Activated CD8-positive, alpha-beta memory T cell treated with anti-CD3 and anti-CD28 coated beads for 1 hour (primary cell): ENCODE measurements at places on chromosomes 2 and 18.

DNA sequence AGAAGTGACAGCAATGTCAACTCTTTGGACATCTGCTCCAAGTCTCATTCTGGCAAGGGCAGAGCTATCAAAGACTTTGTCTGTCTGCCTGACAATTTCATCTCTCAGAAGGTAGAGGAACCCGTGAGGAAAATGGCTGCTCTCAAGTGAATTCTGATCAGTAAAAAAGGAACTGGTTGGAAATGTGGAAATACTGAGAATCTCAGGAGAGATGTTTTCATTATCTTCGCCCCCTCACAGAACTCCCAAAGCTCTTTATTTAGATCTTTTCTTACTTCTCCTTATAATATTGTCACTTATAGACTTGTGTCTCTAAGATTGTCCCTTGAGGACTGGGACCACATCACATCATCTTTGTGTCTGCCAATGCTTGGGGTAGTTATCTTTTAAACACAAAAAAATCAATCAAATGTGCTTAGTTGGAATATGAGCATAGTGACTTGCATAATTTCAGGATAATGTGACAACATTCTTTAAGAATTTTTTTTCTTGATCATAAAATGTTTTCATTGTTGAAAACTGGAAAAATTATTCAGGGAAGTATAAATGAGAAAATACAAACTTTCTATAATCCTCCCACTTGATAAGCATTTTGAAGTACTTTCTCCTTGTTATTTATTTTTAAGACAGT lies 68.2 kb upstream of the ITGB6 start:
- no peak for DNase-seq

DNA sequence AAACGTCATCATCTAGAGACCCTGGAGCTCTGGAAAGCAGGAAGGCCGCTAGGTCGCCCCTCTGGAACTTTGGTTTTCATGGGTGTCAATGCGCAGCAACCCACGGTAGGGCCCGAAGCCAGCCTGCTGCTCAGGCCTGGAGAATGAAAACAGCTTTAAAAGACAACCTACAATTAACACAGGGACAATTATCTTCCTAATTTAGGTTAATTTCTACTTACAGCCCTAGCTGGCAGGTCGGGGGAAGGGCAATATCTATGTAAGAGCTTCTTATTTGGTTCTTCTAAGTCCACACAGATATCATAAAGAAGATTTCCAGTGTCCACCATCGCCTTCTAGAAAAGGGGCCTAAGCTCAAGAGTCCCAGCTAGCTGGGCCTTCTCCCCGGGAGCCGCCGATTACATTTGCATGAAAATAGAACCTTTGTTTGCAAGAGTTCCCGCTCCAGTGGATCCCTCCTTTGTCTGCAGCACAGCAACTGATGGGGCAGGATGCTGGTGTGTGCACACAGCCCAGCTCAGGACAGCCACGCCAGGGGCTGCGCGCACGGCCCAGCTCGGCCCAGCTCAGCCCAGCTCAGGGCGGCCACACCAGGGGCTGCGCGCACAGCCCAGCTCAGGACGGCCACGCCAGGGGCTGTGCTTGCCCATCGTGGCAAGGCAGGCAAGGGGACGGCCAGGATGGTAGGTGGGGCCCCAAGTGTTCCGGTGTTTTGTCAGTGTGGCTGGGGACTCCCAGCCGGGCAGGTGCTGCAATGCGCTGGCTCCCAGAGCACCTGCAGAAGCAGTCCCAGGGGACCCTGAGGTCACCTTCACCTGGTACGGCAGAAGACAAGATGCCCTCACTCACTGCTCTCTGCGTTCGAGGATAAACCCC lies 109.1 kb downstream of the HDAC4 start:
- no peak for DNase-seq

- DNase-seq: no peak
Observed at GRCh38 chr2:40095000-40095399, 315.9 kb upstream of the THUMPD2 start.

- DNase-seq: no peak
Observed at GRCh38 chr2:113707106-113707505, 49.3 kb downstream of the SLC35F5 start.

DNA sequence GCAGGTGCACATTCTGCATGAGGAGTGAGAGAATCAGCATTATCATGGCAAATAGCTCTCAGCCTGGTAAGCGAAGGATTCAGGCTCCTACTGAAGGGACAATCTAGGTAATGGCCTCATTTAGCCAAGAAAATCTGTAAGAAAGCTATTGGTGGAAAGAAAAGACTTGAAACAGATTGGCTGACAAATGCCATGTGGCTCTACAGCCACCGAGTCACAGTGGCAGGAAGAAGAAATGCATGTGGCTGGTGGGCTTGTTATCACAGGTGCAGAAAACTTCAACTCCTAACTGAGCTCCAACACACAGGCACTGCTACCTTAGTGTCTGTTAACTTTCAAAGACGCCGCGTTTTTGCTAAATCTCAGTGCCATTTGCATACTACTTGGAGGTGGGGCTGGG lies 60.6 kb upstream of the REV1 start:
- no peak for DNase-seq

GRCh38 chr2:88818381-88818780 lies 126.9 kb downstream of the RPIA start:
- DNase-seq: no peak

- DNase-seq: no peak
Observed at GRCh38 chr2:83850071-83850725, 608.9 kb downstream of the SUCLG1 start.

DNA sequence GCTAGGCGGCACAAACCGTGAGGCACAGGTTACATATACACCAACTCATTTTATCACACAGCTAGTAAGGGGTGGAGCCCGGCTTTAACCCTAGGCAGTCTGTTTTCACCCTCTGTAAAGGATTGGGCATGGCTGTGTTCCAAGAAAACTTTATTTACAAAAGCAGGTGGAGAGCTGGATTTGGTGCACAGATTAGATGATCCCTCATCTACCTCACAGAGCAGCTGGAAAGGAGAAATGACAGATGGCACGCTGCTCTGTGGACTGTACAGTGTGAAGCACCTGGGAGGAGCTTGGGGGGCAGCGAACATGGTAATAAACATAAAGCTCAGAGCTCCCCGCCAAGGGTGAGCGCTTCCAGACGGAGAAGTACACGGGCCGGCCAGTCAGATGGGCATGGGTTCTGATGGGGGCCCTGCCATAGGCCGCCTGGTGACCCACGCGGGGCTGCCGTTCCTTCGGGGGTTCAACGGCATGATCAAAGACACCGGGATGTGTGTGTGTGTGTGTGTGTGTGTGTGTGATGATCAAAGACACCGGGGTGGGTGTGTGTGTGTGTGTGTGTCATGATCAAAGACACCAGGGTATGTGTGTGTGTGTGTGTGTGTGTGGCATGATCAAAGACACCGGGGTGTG lies 862 bp upstream of the TMEM177 start:
- no peak for DNase-seq

GRCh38 chr2:45765007-45765727 lies 113.7 kb downstream of the PRKCE start:
- no peak for DNase-seq

GRCh38 chr2:130808482-130809268 lies 28.0 kb upstream of the ARHGEF4 start:
- DNase-seq: no peak

DNA sequence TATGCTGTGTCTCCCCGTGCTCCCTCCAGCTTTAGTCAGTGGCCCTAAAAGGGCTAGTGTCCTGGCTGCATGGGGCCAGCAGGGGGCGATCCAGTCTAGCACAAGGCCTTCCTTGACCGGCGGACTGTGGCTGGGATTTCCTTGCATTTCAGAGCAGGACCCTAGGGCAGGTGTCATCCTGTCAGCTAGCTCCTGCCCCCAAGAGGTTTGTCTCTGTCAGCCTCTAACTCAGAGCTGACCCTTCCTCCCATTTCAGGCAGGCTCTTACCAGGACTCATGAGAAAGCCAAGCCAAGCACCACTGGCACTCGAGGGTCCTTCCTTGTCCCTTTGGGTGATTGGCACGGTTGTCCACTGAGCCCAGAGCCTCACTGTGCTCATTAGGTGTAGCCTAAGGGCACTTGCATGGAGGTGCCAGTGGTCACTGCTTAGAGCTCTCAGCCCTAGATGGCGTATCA lies 140.3 kb downstream of the RPIA start:
- no peak for DNase-seq

DNA sequence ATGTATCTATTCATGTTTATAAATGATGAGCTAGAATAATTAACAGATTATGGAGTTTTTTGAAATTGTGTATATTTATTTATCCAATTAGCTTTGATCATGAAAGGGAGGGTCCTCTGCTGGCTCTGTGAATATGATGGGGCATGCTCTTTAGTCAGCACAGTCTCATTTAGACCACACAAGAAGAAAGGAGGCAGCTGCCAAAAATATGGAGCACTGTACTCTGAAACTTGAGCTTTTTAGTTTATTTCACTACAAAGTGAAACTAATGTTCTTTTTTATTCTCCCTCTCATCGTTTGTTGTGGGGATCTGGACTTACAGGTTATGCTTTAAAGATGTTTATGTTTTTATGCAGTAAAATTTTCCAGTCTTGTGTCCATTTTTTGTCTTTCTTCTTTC lies 266.9 kb upstream of the GULP1 start:
- DNase-seq: no peak

DNA sequence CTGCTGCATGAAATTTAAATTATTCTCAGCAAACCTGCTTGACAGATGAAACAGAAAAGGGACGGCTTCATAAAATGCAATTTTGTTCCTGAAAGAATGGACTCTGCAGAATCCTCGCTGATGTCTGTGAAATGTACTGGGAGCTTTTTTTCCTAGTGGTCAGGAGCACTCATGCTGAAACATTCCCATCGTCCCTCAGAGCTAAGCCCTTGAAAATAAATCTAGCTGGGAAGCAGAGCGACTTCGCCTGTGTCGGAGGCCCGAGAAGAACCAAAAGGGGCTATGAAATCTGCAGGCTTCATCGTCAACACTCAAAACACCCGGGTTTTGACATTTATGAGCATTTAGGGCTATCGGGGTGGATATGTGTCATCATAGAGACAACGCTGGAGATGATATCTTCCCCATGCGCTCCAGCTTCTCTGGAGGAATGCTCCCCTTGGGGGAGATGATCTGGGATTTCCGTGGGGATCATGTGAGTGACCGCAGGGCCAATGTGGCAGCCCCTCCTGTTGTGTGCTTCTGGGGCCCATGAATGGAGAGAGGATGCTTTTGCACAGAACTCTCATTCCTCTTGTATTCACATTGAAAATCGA lies 182.3 kb downstream of the KLHL29 start:
- no peak for DNase-seq

- DNase-seq: no peak
Observed at GRCh38 chr2:67159929-67160328, 237.2 kb upstream of the ETAA1 start.

DNA sequence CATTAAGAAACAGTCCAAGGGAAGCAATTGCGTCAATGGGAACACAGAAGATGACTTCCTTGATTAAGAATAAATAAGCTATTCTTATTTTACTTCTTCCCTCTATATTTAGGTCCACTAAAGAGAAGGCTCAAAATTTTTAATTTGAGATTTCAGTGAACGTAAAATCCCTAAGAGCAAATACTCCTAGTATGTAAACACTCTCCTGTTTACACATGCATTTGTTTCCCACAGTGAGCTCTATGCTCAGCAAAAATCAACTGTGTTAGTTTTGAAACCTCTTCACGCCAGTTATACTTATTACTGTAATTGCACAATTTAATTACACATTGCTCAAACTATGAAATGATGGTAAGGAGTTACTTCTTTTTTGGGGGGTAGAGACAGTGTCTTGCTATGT lies 8.8 kb downstream of the SLC39A6 start:
- DNase-seq: no peak

DNA sequence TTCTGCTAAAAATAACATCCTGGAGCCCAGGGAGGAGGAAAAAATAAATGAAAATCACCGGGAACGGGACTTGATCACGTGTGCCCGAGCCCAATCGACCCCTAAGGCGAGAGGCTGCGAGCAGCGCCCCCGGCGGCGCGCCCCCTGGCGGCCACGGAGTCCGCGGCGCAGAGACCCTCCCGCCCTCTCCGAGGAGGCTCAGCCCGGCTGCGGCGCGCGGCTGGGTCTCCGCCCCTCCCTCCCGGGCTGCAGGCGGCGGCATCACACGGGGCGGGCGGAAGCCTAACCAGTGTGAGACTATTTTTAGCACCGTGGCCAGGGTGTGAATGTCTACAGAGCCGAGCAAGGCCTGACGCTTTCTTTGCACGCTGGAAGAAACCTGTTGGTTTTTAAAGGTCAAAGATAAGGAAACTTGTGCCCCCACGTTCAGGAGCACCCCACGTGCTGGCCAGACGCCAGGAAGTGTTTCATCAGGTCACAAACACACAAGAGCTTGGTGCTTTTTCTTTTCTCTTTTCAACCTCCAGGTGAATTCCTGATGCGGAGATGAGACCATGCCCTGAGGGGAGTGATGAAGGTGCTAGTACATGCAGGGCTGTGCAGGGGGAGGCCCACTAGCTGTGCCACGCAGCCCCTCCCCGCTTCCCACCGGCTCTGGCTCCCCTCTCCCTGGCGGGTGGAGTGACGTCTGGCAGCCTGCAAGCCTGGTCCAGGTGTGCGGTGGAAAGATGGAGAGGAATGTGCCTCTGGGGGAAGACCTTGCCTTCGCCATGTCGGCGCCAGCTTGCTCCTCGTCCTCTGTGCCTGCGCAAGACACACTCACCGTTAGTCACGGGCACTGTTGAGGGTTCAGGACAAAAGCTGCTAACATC lies 35.3 kb upstream of the DNMT3A start:
- peak; percentile 86 for DNase-seq

- no peak for DNase-seq
Observed at GRCh38 chr2:28271231-28271918, 121.3 kb upstream of the FOSL2 start.

DNA sequence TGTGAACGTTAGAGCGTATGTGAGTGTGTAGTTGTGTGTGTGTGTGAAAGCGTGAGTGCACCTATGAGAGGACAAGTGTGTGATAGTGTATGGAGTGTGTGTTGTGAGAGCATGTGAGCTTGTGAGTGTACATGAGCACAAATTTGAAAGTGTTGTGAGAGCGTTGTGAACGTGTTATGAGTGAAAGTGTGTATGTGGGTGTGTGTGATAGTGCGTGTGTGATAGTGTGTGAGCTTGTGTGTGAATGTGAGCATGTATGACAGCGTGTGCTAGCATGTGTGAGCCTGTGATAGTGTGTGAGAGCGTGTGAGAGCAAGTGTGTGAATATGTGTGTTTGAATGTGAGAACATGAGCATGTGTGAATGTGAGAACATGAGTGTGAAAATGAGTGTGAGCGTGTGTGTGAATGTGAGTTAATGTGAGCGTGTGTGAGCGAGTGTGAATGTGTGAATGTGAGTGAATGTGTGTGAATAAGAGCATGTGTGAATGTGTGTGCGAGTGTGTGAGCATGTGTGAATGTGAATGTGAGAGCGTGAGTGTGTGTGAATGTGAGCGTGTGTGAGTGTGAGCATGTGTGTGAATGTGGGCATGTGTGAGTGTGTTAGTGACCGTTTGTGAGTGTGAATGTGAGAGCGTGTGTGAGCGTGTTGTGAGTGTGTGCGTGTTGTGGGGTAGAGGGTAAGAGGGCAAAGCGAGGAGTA lies 25.0 kb downstream of the RALB start:
- no peak for DNase-seq

DNA sequence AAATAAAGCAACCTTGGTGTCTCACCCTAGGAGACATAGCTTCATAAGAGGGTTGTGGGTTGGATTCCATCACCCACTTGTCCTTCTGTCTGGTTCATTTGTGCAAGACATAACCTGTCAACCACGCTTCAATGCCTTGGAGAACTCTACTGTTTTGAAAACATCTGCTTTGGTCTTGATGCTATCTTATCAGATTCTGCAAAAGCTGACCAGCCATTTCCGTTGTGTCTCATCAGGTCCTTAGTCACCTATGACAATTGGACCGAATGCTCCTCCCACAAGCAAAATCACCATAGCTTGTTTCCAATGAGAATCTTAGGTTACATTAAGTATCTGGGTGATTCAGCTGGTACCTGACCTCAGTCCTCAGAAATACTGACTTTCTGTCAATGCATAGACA lies 35.4 kb downstream of the STAT4 start:
- DNase-seq: peak; percentile 24
